ENCODE measurements at places on chromosomes 6 and 20.

GRCh38 chr20:11302436-11302835, 615.3 kb upstream of the BTBD3 start:
- no peak for DNase-seq

DNA sequence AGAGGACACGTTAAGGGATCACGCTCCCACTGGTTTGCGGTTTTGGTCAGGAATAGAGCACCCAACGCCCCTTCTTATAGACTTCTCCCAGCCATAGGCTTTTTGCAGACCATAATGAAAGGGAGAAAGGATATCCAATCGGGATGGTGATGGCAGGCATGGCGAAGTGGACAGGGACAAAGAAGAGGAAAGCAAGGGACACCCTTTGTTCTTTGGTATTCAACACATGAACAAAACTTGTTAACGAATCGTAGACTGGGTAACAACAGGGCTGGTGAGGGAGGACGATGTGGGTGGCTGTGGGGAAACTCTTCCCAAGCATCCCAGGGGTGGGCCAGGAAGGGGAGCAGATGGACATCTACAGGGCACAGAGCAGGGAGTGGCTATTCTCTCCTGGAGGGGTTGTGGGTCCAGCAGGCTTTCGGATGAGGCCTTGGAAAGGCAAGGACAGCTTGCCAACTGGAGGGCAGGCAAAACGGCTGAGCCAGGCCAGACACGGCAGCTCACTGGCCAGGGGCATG, 1.4 kb upstream of the HSP90AB1 start:
- DNase-seq, result no peak

DNA sequence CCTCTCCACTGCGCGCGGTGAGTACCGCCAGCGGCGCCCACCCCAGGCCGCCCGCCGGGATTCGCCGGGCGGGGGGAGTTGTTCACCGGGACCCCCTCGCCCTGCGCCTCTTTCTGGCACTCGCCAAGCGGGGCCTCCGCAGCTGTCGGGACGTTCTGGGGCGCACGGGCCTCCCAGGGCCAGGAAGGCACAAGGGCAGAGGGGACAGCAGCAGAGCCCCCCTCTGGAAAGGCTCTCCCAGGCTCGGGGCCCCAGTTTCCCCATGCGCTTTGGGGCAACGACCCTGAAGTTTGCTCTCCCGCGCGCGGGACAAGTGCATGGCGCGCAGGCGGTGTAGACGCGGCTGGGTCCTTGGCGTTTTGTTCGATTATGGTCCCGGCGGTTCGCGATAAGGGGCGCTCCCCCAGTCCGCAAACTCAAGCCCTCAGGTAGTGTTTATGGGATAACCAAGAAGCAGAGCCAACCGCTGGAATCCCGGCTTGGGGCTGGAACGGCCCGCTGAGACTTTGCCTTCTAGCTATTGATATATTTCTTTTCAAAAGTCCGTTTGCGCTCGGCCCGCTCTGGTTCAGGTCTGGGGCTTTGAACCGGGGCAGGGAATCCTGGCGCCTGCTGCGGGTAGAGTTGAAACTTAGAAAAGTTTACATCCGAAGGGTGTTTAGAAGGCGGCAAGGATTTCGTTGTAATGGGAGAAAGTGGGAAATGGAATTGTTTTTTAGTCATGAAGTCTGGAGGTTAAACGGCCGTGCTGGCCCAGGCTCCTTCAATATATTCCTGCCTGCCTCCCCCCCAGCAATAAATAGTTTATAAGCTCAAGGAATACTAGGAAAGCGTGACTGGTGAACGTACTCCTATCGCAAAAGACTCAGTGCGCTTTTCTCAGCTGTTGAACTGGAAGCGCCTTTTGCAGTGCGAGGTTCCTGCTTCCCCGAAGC, 595 bp downstream of the EYA2 start:
- DNase-seq, result no peak

GRCh38 chr6:157755746-157756411, 67.2 kb upstream of the SNX9 start:
- DNase-seq, result no peak

DNA sequence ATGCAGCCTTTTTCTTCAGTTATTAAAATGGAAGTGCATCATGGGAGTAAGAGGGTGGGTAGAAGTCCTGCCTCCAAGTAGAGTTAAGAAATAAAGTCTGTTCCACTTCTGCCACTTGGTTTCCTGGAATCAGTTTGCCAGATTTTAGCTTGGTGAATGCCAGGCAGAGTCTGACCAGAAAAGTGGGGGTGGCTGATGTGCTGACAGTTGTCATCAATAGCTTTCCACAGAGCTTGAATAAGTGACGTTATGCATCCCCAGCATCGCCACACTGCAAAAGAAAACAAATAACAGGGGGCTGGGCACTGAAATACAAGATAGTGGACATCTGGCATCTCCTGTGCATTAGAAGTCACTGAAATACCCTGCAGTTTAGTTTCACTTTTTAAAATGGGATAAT, 30.8 kb upstream of the CEP162 start:
- DNase-seq, result no peak

- no peak for DNase-seq
Observed at GRCh38 chr20:20702330-20703245, 9.9 kb downstream of the RALGAPA2 start.

- no peak for DNase-seq
Observed at GRCh38 chr6:24010133-24010532, 115.9 kb upstream of the NRSN1 start.

GRCh38 chr6:14873101-14873500, 372.8 kb upstream of the JARID2 start:
- DNase-seq, result no peak

DNA sequence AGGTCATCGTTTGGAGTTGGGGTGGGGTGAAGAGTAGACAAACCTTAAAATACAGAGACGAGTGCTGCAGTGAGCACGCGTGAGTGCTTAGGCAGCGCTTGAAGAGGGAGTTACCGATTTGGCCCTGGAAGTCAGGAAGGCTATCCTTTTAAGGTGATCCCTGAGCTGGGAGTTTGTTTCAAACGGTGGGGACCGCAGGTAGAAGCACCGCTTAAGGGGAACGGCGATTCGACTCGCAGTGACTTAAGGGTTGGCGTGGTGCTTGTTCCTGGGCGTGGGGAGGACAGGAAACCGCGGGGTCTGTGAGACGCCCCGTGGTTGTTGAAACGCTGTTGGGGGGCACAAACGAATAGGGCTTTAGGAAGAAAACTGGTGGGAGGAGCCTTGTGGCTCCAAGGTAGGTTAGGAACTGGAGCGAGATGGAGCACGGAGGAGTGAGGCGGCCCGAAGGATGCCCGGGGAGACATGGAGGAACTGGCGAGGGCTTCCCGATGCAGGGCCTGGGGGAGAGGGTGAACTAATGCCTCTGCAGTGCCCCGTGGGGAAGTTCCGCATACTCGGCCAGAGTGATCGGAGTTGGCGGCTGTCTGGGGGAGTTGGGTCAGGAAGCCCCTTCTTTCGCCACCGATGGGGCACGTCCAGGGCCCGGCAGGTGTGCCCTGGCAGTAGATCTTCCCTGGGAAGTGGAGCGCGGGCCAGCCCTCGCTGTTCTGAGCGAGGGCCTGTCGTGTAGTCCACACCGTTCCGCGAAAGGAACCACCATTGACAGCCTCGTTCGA, 1.3 kb upstream of the CDYL start:
- peak; percentile 24 for DNase-seq

DNA sequence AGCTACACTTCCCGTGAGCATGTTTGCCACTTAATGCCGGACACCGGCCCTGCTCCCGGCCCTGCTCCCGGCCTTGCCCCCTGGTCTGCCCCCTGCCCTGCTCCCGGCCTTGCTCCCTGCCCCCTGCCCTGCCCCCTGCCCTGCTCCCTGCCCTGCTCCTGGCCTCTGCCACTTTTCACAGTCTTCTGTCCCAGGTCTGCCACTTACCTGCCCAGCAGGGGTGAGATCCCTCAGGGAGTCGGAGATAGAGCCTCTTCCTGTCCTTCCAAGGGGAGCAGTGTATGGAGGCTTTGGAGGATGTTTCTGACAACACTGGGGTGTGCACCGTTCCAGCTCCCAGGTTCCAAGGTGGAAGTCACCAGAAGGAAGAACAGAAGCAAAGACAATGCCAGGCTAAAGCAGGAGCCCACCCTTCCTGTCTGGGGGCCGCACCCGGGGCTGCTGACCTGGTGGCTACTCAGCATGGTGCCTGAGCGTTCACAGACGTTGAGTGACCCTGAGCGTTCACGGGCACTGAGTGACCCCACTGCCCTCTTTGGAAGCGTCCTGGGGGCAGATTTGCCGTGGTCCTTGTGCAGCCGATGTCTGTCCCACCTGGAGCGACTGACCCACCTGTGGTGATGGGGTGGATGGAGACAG, 199.8 kb downstream of the DLL1 start:
- DNase-seq, result no peak

DNA sequence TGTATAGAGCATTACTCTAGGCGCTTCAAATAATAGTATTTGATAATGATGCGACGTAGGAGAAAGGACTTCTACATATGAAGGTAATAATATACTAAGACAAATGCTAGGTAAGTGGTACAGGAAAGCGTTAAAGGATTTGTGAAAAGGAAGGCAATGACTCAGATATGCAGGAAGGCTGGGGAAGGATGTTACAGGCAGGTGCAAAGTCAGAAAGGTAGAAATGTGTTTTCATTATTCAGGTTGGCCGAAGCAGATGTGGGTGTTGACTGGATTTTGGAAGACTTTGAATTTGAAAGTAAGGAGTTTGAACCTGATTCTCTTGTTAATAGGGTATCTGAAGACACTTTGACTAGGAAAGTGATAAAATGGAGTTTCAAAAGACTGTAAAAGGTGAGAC, 51.0 kb downstream of the STK4 start:
- DNase-seq, result no peak

GRCh38 chr6:13544454-13545186, 29.8 kb upstream of the SIRT5 start:
- no peak for DNase-seq

GRCh38 chr20:49384437-49385434, 97.7 kb downstream of the KCNB1 start:
- DNase-seq, result peak; percentile 65

GRCh38 chr6:128513878-128514277, 6.5 kb downstream of the PTPRK start:
- no peak for DNase-seq

DNA sequence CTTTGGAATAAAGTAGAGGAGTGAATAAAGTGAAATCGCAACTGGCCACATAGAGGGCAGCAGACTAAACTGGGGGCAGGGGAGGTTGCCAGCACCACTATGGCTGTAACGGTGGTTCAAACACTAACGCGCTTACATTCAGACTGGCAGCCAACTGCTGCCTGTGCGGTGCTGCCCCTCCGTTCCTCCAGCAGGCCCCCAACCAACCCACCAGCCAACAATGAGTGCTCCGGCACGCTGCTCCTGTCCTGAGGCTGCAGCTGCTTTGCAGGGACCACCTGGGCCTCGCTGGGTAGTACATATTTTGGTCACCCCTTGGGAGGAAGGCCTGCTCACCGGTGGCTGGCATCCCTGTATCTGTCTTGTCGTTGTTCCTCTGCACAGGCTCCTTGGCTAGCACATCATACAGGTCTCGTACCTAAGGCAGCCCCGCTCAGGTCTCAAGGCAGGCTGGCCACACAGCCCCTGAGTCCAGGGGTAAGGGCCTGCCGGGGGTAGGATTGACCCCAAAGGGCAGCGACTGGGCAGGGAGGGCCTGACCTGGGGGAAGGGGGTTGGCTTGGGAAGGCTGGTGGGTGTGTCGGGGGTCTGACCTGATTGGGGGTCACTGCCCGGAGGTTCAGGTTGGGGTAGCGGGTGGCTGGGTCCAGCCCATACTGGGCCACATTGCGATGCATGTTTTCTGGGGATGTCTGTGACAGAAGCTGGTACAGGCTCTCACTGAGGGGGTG, 6.3 kb downstream of the MICAL1 start:
- peak; percentile 17 for DNase-seq

DNA sequence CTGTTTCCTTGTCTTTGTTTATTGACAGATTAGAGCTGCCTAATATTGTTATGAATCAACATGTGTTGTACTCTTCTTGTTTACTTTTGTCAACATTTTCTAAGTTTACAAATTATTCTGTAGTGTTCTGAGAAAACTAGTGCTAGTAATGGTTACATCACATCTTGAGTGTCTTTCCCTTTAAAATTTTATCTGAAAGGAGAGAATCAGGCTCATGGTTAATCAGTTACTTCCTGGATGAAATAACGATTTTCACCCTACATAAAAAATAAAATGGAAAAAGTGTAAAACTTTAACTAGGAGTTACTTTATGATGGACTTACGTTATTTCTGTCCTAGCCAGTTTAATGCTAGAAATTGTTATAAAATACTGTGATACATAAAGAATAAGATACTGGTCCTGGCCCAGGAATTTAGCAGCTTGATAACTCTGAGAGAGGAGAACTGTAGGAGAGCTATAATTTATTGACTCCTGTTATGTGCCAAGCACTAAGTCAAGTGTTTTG, 26.4 kb upstream of the BMP5 start:
- no peak for DNase-seq

DNA sequence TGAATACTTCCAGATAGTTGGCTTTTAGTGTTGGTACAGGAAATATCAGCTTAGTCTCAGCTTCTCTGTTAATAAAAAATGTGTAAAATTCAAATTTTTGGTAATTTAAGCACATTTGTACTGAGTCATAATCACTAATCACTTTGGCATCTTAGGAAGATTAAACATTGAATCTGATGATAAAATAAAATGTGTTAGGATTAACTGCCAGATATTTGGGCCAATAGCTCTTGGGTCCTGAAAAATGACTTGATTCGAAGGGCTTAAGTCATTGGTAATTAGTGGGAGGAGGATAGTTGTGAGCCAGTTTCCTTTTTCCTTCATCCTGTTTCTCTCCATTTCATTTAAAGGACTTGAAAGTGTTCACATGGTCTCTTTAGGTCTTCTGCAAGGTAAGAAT, 426.1 kb downstream of the RFPL4B start:
- DNase-seq, result no peak

- DNase-seq, result no peak
Observed at GRCh38 chr6:79138146-79138545, 60.1 kb upstream of the PHIP start.

- no peak for DNase-seq
Observed at GRCh38 chr6:15596186-15596896, 66.5 kb downstream of the DTNBP1 start.

GRCh38 chr6:159682295-159682694, 10.7 kb downstream of the SOD2 start:
- DNase-seq, result no peak

GRCh38 chr6:21437581-21437980, 156.0 kb upstream of the SOX4 start:
- no peak for DNase-seq

GRCh38 chr6:7954477-7955200, 44.1 kb upstream of the TXNDC5 start:
- no peak for DNase-seq

DNA sequence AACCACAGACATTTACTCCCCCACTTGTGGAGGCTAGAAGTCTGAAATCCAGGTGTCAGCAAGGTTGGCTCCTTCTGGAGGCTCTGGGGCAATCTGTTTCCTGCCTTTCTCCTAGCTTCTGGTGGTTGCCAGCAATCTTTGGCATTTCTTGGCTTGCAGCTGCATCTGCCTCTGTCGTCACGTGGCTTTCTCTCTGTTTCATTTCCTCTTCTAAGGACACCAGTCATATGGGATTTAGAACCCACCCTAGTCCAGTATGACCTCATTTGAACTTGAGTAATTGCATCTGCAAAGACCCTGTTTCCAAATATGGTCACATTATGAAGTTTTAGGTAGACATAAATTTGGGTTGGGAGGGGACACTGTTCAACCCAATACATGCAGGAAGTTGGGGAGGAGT, 56.2 kb upstream of the EPB41L1 start:
- DNase-seq, result no peak

GRCh38 chr6:160930547-160931377, 60.8 kb upstream of the MAP3K4 start:
- DNase-seq, result peak; percentile 81

- no peak for DNase-seq
Observed at GRCh38 chr6:111985202-111985731, 68.6 kb upstream of the CCN6 start.

GRCh38 chr6:53375847-53376246, 27.1 kb upstream of the ELOVL5 start:
- DNase-seq, result no peak

All from GM10248 (cell line).